Stimulated activated naive CD4-positive, alpha-beta T cell treated with Interleukin-2 at 50 U/mL for 16 hours (primary cell): ENCODE measurements at places on chromosomes 5 and 9.

GRCh38 chr5:140568443-140569063 is 3.9 kb downstream of the SLC35A4 start:
- DNase-seq: no peak

DNA sequence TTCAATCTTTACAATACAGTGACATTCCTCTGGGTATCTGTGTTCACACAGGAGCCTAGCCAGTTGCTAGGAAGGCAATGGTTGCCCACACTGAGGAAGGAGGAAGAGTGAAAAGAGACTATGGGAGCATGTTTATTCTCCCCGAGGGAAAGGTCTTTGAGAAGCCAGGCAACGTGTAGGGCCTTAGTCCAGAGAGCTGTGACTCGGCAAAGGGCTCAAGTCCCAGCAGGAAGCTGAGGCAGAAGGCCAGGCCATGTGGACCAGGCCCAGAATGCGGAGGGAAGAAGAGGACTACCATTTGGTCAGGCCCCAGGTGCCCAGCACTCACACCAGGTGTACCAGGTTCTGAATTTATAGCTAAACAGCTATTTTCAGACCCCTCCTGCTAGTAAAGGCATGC is 136.6 kb upstream of the DMAC1 start:
- no peak for DNase-seq

DNA sequence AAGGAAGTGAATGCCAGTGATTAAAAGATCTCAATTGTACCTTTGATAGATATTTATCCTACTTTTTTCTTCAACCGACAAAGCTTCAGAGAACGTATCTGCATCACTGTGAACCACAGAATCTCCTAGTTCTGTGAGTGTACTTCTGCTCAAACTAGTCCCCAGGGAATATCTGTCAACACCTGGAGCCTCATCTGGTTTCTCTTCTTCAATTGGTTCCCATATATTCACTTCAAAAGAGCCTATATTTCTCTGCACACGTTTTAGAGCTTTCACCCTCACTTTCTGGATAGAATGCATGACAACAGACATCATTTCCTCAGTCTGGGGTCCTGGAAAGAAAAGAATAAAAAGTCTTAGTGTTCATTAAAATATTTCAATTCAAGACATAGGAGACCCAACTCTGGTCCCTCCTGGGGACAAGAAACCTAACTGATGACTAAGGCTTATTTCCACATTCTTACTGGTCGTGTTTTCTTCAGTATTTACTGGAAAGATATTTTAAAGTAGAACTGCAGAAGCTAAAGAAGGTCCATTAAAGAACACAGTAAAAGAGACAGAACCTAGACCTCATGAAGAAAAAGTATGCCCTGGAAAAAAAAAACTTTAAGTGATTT is 64.3 kb downstream of the CPLANE1 start:
- DNase-seq: no peak

- DNase-seq: no peak
These were observed 12.4 kb downstream of the IL4 start for GRCh38 chr5:132686193-132686592.

GRCh38 chr9:93617273-93617672 is 40.9 kb downstream of the PHF2 start:
- DNase-seq: no peak

GRCh38 chr5:169637085-169637548 is at the start of gene DOCK2:
TSS of gene DOCK2 (plus strand) at chr5:169637275. CDS start at chr5:169637327, 52 bp downstream.
- DNase-seq: peak; percentile 64

- DNase-seq: no peak
These were observed 615.0 kb downstream of the HINT1 start for GRCh38 chr5:130549884-130550561.

- DNase-seq: no peak
These were observed 976.4 kb upstream of the CDH9 start for GRCh38 chr5:28014779-28015178.

GRCh38 chr5:29150840-29151239 is 2042.6 kb upstream of the CDH6 start:
- DNase-seq: no peak

DNA sequence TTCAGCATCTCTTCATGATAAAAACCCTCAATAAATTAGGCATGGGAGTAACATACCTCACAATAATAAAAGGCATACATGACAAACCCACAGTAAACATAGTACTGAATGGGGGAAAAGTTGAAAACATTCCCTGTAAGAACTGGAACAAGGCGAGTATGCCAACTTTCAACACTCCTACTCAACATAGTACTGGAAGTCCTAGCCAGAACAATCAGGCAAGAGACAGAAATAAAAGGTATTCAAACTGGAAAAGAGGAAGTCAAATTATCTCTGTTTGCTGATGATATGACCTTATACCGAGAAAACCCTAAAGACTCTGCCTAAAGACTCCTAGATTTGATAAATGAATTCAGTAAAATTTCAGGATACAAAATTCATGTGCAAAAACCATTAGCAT is 167.6 kb downstream of the TMEM38B start:
- DNase-seq: no peak

DNA sequence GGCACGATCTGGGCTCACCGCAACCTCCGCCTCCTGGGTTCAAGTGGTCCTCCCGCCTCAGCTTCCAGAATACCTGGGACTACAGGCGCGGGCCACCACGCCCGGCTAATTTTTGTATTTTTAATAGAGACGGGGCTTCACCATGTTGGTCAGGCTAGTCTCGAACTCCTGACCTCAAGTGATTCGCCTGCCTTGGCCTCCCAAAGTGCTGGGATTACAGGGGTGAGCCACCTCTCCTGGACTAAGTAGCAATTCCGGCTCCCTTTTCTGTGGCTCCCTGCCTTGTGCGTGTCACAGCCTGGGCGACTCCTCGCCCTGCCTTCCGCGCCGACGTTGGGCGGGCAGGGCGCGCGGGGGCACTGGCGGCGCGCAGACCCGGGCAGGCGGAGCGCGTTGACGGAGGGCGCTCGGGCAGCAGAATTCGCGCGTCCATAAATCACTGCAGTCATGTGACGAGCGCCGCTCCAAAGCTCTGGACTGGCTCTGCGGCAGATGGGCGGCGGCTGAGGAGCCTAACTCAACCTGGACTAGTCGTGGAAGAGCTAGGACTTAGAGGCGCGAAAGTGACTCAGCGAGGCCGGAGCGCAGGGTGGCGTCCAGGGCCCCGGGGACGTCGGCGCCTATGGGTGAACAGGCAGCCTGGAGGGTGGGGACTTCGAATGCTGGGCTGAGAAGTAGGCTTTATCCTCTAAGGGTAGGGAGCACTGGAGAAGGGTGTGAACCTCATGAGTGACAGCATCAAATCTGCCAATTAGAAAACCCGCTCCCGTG is 1.4 kb upstream of the CIZ1 start:
- DNase-seq: no peak

- no peak for DNase-seq
These were observed 576.7 kb downstream of the LRRC70 start for GRCh38 chr5:63155310-63155631.

GRCh38 chr5:38780945-38781344 is 64.9 kb upstream of the OSMR start:
- no peak for DNase-seq

DNA sequence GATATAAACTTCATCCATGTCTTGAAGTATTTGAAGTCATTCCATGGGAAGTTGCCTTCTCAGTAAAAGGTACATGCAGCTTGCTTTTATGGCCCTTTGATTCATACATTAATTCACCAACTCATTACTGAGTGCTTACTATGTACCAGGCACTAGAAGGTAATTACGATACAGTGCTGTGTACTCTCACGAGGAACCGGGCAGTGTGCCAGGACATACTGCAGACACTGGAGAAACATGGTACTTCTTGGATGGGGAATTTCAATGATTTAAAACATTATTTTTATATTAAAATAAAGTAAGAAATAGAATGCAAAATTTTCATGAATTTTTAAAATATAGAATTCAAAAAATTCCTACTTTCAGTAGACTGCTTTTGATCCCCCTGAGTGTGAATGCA is 71.4 kb upstream of the WDR41 start:
- DNase-seq: no peak

DNA sequence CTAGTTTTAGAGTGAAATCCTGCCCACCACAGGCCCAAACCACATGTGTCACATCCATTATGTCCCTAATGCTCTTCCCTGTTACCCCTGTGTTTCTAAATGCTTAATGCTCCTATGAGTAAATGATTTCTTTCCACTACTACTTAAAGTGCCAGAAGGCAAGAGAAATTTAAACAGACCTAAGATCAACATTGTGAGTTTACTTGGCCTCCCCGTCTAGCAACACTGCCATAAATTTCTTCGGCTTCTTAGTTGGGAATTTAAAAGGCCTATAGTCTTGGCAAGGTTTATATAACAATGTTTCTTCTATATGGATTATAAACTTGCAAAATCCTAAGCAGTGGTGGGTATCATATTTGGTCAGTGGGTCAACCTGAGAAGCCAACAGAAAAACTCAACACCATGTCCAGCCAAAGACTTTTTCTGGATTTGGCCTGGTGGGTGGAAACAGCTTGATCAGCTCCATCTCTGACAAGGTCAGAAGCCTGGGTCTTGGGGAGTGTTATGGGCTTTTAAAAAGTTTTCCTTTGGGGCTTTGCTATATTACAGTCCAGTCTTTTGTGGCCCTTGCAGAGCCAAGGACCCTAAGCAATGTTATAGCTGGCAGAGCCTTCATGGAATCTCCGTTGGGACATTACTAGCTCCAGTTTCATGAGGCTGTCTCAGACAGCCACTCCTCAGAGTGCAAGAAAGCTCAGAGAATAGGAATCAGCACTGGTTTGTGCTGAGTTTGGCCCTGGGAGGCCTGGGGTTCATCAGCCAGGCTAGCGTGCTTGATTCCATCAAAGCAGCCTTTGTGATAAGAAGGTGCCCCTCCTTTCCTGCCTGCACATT is 119.8 kb downstream of the PRDM6 start:
- DNase-seq: no peak

GRCh38 chr5:96733771-96734500 is 71.8 kb downstream of the CAST start:
- no peak for DNase-seq

DNA sequence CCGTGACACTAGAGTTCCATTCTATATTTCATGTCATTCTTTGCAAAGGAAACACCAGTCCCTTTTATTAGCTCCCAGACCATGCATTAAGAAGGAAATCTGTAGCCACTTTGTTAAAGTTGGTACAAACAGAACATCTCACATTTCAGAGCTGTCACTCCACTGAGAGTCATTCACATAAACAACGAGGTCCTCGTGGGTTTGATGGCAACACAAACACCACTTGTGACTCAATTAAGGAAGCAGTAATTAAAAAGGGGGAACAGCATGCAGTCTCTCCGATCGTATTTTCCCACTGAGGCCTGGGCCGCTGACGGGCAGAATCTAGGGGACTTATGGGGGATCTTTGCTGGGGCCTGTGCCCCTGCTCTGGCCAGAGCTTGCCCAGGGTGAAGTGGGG is 94.2 kb upstream of the ZNF618 start:
- DNase-seq: no peak

- no peak for DNase-seq
These were observed 111.7 kb upstream of the CXCL14 start for GRCh38 chr5:135690466-135690865.

DNA sequence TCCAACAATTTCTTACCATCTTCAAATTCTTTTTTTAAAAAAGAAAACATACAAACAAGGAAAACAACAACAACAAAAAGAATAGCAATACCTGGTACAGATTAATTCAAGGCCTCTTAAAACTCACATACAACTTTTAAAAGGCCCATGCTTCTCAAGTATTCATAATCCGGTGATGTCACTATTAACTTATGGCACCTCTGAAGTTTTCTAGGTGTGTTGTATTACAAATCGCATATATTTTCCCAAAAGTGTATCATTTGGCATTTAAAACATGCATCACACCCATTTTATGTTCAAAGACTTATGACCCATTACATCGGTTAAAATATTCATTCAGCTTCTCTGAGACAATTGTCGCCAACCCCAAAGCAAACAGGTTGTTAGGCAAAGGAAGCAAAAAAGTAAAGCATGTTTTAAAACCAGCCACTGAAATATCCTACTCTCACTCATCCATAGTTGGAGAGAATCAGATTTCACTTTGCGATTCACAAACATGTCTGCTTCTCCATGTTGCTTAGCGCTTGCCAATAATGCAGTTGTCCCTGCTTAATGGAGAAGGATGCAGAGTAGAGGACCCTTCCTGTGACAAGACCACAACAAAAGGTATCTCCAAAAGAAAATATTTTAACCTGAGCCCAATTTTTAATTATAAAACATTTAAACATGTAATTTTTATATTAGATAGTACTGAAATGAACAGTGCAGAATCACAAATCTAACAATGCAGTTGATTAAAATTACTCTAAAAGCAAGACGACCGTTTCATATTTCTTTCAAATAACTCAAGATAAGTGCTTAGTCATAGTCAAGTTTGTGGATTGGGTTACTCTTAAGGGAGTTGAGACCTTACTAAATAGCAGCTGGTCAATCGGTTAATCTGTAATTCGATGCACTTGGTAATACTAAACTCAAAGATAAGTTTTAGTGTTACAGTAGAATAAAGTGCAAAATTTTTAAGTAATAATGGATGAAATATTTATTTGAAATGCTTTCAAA is 1.6 kb downstream of the SKP1 start:
- no peak for DNase-seq

DNA sequence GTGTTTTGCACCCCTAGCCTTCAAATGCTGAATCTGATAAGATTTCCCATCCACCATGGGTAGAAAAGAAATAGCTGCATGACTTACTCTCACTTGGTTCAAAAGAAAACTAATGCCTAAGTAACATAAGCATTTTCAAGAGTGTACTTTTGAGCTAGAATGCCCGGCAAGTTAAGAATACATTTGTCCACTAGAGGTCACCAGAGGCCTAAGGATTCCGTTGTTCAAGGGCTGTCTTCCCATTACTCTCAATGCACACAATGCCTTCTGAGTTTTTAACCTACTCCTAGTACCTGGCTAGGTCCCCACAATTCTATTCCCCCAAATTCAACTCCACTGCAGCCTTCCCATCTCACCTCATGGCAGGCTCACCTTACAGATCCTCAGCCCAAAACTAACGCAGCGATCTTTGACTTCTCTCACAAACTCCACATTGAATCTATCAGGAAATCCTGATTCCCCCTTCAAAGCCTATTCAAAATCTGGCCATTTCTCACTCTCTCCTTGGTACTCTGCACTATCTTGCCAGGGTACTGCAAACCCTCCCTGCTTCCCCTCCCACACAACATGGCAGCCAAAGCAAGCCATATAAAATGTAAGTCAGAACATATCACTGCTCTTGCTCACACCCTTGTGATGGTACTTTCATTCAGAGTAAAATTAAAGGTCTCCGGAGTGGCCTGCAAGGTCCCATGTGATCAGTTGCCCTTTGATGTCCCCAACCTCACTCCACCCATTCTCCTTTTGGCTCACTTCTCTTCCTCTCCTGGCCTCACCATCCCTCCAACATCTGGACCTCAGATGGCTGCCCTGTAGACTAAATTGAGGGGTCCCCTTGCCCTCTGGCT is 13.4 kb downstream of the OXCT1 start:
- peak; percentile 21 for DNase-seq

DNA sequence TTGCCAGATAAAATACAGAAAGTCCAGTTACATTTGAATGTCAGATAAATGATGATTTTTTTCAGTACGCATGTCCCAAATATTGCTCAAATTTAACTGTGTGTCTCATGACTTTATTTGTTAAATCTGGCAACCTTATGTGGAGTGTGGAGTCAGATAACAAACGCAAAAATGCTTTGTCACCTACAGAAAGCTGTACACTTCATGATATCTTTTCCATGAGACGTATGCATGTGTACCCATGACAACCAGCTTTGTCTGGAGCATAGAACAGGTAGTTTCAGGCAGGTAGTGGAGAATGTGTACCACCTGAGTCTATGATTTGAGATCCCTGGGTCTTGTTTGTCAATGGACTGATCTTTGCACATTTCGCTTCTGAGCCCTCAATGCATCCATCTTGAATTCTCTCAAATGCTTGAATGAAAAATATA is 105.5 kb upstream of the CPEB4 start:
- no peak for DNase-seq

GRCh38 chr5:73757416-73757815 is 131.4 kb downstream of the ARHGEF28 start:
- no peak for DNase-seq
